ENCODE measurements at places on chromosomes 1 and 21.

GRCh38 chr1:46036894-46037839 lies 95.3 kb downstream of the PIK3R3 start:
- DNase-seq, result peak; percentile 97

DNA sequence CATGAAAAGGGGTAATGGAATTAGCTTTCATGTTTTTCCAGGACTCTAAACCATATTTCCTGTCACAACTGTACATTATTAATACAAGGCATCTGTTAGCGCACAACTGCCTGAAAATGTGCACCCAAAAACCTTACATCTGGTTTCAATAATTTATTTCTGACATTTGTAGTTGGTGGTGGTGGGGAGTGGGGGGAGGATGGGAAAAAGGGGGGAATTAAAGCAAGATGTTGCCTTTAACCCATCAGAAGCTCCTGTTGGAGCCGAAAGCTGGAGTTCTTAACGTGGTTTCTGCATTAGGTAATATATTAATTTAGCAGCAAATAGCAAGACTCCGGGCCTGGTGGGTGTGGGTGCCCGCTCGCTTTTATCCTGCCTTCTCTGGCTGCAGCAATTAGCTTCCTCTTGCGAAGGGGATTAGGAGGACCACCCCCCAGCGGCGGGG lies 36.9 kb upstream of the HHAT start:
- no peak for DNase-seq

DNA sequence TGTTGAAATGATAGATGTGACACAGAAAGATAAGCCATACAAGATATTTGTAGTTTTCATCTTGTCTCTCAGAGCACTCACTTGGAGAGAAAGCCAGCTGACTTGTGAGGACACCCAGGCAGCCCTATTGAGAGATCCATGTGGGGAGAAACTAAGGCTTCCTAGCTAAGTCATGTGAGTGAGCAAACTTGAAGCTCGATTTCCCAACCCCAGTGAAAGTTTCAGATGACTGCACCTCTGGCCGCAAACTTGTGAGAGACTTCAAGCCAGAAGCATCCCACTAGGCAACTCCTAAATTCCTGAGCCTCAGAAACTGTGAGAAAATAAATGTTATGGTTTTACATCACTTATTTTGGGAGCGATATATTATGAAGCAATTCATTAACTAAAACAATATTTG lies 832.3 kb downstream of the LTN1 start:
- DNase-seq, result no peak

GRCh38 chr1:161994175-161994668 lies 29.4 kb downstream of the OLFML2B start:
- DNase-seq, result no peak

GRCh38 chr1:182337736-182338571 lies 53.6 kb downstream of the GLUL start:
- DNase-seq, result no peak

DNA sequence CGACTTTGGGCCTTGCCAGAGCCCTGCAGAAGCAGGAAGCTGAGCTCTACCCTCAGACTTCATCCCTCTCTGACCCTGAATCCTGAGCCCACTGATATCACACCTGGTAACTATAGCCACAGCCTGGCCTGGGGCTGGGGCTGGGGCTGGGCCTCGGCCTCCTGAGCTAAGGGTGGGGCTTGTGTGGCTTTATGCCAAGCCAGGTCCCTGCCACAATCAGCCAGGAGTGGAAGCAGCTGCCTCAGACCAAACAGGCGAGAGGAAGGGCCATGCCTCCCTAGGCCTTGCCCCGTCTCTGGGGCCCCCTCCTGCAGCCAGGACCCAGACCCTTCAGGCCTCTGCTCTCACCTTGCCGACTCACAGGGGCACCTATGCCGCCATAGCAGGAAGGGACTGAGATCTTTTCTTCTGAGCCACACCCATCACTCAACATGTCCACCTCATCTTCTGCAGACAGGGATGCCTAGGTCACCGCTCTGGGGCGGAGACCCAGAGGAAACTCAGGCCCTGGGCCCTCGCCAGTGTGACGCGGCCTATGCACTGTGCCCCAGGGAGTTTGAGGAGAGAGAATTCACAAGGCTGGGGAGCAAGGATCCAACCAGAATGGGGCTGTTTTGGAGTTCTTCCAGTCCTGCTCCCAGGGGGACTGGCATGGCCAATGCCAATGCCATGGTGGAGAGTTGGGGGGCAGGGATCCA lies 5.7 kb downstream of the UBXN11 start:
- no peak for DNase-seq

GRCh38 chr1:215863796-215864195 lies 296.7 kb downstream of the KCTD3 start:
- no peak for DNase-seq

GRCh38 chr21:42102076-42102475 lies 31.0 kb downstream of the UMODL1 start:
- DNase-seq, result no peak
